Activated CD8-positive, alpha-beta memory T cell treated with anti-CD3 and anti-CD28 coated beads for 4 hours (primary cell): ENCODE measurements at places on chromosomes 7 and 10.
A peak's percentile ranks its signal among the peaks of the same experiment; 100 is the strongest.

DNA sequence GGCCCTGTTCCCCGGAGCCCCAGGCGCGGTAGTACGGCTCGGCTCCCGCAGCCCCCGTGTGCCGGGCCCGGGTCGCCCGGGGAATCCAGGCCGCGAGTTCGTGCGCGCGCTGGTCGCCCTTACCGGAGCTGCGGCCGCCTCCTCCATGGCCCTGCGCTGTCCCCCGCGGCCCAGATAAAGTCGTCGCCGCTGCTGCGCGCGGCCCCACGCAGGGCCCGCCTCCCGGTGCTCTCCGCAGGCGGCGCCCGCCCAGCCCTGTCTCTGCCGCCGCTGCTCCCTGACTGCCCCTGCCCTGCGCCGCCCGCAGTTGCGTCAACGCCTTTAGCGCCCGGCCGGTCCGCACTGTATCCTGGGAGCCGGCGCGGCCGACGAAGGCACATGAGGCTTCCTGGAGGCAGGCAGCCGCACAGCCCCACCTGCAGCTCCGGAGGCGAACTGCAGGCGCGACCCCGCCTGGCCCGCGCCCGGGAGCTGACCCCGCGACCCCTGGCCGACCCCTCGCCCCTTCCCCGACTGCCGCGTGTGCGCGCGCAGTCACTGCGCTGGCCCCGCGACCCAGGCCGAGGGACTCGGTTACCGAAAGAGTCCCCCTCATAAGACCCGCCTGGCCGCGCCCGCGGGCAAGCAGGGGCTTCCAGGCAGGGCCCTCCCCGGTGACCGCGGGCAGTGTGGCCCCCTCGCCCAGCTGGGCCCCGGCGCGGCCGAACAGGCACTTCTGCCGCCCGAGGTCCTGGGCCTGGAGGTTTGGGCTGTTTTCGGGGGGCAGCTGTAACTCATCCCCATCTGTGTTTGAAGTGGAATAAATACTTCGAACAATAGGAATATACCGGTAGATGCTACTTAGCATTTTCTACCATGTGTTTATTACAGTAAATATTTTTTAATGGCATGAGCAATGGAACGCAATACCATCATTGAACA lies 127.1 kb upstream of the ZNF746 start:
- peak; percentile 83 for DNase-seq

GRCh38 chr10:54702583-54703485 lies 98.2 kb downstream of the PCDH15 start:
- DNase-seq, result no peak

DNA sequence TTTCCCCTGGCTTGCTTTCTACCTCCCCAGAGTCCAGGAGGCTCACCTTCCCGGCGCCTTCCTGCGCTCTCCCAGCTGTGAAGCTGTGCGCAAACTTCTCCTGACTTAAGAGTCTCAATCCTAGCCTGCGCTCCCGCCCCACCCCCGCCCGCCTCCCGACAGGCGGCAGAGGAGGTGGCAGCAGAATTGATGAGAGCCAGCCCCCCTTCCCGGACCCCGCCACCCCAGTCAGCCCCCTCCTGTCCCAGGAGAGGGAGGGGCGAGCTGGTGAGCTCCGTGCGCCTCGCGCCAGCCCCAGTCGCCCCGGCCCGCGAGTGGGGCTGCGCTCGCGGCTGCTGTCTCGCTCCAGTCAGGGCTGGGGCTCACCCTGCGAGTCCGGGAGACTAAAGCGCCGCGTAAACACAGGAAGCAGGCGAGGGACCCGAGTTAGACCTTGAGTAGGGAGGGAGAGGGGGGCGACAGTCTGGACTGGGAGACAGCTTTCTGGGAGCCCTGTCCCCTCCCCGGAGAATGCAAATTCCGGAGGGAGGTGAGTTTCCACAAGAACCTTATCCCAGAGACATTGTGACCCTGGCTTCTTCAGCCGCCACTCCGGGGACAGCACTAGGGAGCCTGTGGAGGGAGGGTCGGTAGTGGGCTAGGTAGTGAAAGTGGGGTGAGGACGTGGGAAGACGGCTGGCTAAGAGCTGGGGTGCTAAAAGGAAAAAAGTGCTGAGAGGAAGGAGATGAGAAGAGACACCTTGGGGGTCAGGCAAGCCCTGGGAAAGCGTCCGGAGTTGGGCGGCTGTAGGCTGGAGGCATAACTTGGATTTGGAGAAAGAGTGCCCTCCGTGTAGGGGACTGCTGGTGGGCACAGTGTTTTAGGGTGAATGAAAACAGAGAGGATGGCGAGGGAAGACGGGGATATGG lies at the start of gene CALCR:
Gene CALCR, minus strand, starts transcription at position 79 of the 909 bp plus-strand sequence. CDS start 87,743 bp downstream, outside the sequence.
- DNase-seq, result no peak

DNA sequence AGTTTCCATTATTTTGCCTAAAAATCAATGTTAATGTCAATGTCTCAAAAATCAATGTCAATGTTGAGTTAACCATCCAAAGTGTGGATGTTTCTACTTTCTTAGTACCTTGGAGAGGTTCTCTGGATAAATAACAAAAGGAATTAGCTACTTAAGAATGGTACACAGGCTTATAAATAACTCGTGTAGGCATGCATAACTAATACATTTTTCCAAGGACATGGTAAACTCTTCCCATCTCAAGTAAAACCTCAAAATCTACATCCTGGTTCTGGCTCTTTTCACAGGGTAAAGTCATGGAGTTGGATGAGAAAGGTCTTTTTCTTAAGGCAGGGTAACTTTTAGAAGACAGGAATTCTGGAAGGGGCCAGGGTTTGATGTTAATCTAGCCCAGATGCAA lies 59.9 kb downstream of the CAV1 start:
- DNase-seq, result no peak

- no peak for DNase-seq
Measured at GRCh38 chr7:45028920-45029344, 28.9 kb downstream of the CCM2 start.
